Gastrocnemius medialis (tissue), 4 donors: ENCODE measurements at places on chromosomes 12 and 14. TPM values are rescaled to one million over a fixed set of nuclear protein-coding genes. Genes with fewer than 3 reads are reported as not detected.

Gene DAZAP2
- 274 TPM for total RNA-seq

Gene LRP1-AS
- not detected for total RNA-seq

Gene POTEM
- not detected for total RNA-seq

Gene PTHLH
- not detected for total RNA-seq

Gene RASAL1
- total RNA-seq: not detected

Gene EPS8
- total RNA-seq: 27.9 TPM

Gene REP15
- total RNA-seq: not detected

Gene CSRP2
- 6.9 TPM for total RNA-seq
